ENCODE measurements at places on chromosomes 7 and 10. TPM values are rescaled to one million over a fixed set of nuclear protein-coding genes. Genes with fewer than 3 reads are reported as not detected.

- DNase-seq, result no peak
Observed at GRCh38 chr7:67661-68395, 124.5 kb upstream of the FAM20C start.

The VWDE gene
- polyA plus RNA-seq, result 0.98 TPM

DNA sequence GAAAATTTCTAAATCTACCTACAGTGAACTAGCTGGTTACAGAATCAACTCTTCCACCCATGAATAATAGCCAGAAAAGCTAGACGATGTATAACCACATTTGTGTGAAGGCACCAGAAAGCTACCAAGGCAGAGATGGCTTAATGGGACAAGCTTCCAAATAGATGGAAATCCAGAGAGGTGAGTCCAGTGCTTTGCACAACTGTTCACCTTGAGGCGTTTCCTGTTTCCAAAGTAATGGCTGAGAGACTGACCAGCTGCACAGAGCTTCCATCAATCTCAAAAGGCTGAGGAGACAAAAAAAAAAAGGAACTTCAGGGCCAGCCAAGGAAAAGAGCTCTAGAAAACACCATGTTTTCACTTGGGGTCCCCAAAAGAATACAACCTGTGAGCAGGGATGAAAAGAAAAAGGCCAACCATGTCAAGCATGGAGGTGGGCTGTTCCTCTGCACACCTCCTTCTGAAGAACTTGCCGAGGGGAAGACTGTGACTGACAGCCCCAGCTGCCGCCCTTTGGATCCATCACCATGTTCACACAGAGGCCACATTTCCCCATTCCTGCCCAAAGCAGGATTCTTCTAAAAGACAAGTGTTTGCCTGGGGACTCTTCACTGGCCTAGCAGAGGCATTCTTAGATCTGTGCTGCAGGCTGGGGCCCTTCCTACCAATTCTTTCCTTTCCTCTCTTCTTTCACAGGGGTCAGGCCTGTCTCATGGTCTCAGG, 72.9 kb downstream of the ARHGAP21 start:
- DNase-seq, result no peak

DNA sequence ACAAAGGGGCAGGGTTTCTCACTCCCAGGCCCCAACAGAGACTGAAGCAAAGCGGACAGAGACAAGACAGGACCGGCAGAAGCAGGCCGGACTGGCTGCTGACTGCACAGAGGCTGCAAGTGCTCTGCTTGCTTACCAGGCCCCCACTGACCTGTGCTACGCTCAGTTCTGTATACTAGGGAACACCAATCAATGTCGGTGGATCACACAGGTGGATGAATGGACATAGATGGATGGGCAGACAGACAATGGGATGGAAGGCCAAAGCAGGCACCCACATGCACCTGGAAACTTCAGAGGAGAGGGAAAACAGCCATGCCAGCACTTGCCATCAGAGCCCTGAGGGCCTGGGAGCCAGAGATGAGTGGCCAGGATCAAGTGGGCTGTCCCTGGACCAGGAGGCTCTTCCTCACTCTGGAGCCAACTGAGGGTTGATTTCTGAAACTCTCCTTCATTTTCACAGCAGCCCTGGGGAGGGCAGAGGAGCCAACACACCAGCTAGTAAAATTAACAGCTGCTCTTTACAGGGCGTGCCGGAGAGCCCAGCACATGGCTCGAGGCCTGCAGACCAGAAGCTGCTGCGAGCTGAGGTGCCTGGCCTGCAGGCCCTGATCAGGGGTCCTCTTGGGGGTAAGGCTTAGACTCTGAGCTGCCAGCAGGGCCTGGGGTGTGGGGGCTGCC, 243.6 kb downstream of the KCNMA1 start:
- DNase-seq, result no peak

DNA sequence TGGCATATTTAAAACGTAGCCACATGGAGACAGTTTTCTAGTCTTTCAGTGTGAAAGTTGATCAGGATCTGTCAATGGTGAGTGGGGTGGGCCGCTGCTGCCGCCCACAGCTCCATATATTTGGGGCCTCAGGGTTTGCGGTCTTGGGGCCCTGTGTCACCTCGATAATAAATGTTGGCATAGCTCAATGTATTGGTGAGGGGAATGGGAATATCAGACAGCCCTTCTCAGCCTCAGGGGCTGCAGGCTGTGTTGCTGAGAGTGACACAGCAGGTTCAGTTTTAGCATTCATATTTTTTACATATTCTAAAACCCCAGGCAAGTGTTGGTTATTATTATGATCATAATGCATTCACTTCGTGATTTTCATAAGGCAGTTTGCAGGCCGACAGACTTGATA, 5.3 kb downstream of the CDH23 start:
- DNase-seq, result no peak

DNA sequence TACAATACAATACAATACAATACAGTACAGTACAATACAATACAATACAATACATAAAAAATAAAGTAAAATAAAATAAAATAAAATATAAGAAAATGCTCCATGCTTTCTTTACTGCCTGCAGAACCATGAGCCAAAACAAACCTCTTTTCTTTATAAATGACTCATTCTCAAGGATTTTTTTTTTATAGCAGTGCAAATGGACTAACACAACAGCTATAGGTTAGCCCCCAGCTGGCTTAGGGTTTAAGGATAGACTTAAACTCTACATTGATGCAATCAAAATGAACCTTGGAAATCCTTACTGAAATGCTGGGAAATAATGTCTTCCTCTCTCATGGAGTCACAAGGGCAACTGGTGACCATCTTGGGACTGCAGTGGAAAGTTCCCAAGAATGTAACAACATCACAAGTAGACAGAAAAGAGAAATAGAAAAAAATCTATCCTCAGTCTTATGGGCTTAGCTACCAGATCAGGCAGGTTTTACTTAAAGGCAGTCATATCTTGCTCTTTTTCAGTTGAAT, 348.9 kb downstream of the ARL4A start:
- DNase-seq, result no peak

The SORBS1 gene
- 80.4 TPM for polyA plus RNA-seq

DNA sequence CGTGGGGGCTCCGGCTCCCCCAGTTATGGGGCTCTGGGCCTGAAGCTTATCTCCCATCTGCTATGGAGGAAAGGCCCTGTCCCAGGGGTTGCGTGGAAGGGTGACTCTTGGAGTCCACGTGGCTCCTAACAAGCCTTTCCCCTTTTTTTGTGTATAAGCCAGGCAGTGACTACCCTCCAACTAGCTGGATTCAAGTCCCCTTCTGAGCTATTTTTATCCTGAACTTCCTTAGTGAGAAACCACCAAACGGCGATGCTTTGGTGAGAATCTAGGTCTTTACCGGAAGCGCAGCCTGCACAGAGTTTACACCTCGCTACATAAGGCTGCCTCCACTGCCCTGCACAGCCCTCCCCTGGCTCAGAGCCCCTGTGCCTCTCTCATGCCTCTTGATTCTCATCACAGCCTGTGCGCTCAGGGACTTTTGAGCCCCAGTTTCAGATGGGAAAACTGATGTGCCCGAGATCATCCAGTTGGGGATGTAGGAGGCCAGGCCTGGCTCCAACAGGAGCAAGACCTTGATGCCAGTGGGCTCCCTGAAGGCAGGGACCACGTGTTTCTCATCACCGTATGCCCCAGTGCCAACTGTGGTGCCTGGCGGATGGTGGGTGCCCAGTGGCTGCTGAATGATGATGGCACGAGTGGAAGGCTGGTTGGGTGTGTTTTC, 102.3 kb upstream of the PPIF start:
- DNase-seq, result no peak

GRCh38 chr10:34016576-34016975, 682.1 kb upstream of the NRP1 start:
- no peak for DNase-seq

- DNase-seq, result peak; percentile 57
Observed at GRCh38 chr7:44145969-44146911, 5.1 kb upstream of the MYL7 start.

- no peak for DNase-seq
Observed at GRCh38 chr7:46848944-46849343, 733.0 kb downstream of the TNS3 start.

DNA sequence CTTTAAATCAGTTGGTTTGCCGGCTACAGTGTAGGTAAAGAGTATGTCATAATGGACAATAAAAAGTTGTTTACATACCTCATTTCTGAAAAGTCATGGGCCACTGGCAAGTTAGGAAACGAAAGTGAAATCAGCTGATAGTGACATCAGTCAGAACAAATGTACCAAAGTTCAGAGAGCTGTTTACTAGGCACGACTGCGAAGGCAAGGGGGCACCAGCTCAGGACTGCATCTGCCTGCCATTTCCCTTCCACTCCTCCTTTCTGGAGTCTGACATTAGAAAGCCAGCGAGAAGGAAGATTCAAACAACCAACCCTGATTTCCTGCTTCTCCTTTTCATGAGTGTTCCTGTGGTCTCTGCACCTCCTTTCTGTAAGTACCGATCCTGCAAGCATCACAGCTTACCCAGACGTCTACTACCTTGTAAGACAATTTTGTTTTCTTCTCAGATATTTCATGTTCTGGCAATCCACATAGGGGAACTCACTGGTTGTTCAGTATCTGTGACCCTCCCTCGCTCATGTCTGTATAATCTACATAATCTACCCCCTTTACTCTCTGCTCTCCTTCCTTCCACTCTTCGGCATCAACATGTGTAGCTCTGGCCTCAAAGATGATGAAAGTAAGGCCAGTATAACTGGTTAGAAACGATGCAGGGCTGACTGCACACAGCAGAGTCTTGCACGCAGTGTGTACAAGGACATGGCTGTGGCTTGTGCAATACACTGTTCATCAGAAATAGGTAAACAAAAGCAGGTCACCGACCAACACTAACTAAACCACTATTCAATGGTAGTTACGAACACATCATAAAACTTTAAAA, at the start of gene TMEM140:
TMEM140 (plus strand) TSS at position 174 of the 823 bp plus-strand sequence. CDS start 16,370 bp downstream, outside the sequence.
- DNase-seq, result no peak

The VSTM2A gene
- not detected for polyA plus RNA-seq

DNA sequence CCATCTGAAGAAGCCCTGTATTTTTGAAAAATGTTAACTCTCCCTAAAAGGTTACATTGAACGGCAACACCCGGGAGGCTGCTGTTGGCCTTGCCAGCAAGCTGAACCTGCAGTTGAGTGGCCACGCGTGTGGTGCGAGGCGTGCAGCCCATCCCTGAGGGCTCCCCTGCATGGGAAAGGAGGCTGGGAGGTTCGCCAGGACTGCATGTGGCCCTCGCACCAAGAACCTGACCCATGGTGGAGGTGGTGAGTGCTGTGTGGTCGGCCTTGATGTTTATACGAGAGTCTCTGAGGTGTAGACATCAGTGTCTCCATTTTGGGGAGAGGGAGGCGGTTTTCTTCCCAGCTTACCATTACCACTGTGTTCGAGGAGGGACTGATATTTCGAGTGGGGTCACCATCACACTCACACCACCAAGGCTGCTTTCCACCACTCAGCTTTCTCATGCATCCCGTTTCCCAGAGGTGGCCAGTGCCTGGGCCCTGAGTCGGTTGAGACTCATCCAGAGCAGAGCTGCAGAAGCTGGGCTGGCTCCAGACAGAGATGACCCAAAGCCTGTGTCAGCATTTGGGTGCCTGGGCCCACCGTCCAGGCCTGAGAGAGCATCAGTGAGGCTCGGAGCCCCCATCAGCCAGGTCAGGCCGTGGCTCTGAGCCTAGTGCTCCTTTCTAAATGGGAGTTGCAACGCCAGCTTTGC, 222.6 kb downstream of the EBF3 start:
- no peak for DNase-seq

Data from muscle of arm (tissue), 14 donors.